ENCODE measurements at places on chromosomes 3 and 15.

GRCh38 chr3:51568996-51569395 lies 30.5 kb downstream of the RAD54L2 start:
- DNase-seq = no peak

DNA sequence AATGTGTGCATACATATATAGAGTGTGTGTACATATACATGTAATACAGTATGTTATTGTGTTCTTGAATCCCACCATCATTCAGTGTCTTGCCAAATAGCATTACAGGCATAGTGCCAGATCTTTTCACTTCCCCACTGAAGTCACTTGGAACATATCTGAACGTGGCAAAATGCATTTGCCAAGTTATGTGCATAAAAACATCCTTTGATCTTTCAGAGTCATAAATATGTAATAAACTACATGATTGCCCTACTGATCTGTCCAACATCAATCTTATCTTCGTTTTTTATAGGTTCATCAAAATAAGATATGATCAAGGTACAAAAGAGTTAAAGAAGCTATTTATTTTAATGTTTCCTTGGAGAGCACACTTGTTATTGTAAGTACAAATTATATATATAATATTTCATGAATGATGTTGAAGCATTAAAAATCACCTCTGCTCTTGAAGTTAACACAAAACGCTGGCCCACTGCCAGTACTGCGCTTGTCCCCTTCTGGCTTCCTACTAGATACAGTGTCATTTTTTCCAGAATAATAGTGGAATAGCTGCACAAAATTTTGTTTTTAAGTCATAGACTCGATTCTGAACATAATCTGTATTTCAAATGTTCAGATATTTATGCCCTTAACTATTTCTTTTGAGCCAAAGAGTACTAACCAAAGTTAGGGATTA lies 549.5 kb upstream of the ARRDC4 start:
- DNase-seq = no peak

DNA sequence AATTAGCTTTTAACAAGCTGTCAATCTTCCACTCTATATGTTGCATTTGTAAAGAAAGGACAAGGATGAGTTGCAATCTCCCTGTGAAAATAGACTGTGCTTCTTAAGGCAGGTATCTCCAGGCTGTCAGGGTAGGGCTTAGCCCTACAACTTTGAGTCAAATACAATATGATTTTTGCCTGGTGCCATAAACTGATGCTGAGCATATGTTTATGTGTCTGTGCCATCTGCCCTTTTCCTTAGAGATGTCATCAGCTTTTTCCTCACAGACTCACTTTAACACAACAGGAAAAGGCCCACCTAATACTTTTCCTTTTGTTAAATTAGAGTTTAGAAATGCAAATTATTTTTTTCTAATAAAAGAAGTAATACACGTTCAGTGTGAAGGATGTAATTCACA lies 548.3 kb downstream of the NLGN1 start:
- DNase-seq = no peak

GRCh38 chr3:89692601-89693000 lies 585.2 kb downstream of the EPHA3 start:
- no peak for DNase-seq

DNA sequence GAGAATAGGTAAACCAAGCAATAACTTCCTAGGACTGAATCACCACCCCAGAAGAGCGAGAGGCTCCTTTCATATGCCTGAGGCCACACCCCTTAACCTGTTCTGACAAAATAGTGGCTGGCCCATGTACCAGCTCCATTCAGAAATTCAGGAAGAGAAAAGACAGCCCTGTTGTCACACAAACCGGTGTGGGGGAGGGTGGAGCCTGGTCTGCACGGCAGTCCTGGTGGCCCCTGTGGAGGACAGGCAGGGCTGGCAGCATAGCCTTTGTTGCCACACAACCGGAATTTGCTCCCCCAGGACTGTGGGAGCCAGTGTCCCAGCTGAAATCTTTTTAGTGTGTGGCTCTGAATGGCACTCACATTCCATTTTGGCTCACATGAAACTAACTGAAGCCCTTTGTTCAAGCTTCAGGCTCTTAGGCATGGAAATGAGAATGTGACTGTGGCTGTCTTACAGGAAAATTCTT lies 23.8 kb downstream of the RLBP1 start:
- DNase-seq = no peak

DNA sequence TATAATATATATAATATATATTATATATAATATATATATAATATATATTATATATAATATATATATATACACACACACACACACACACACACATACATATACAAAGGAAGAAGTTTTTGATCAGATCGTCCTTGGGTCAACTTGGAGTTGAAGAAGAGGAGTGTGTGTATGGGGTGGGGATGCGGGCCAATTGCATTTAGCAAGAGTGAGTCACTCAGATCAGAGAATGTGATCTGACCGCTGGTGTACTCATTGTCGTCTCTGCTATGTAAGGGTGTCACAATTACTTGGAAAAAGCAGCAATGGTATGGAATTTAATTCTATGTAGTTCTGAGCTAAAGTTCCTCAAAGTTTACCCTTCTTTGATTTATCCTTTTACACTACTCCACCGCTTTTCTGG lies 4.6 kb upstream of the VGLL3 start:
- no peak for DNase-seq

- DNase-seq = no peak
Measured at GRCh38 chr3:36903119-36903882, 41.6 kb downstream of the TRANK1 start.

- no peak for DNase-seq
Measured at GRCh38 chr15:80709542-80709941, 14.4 kb downstream of the ABHD17C start.

- no peak for DNase-seq
Measured at GRCh38 chr3:150480877-150481276, 65.4 kb downstream of the SERP1 start.

- no peak for DNase-seq
Measured at GRCh38 chr3:174158674-174159073, 700.5 kb upstream of the NAALADL2 start.

GRCh38 chr15:68470049-68470742 lies 38.2 kb upstream of the ITGA11 start:
- DNase-seq = no peak

DNA sequence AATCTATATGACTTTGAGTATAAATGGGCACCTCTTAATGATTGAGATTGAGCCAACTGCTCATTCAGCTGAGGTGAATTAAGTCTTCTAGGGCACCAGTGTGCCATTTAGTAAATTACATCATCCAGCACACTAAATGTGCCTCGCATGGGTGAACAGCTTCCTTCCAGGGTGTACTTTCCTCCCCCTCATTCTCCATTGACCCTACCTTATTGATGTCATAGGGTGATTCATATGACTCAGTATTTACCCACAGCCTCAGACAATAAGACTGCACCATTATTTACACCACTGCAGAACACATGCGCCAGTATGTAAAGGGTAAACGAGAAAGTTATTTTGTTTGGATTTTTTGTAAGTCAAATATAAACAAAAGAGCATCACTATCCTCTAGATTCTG lies 185.2 kb upstream of the ARL6 start:
- DNase-seq = no peak

GRCh38 chr3:84959470-84960271 lies 882 bp downstream of the CADM2 start:
- no peak for DNase-seq

Measured in GOT3 (cell line).